OCI-LY7 (cell line): ENCODE measurements at places on chromosomes 6 and 20.

- peak; percentile 96 for DNase-seq
These were observed 72.5 kb downstream of the TXLNB start for GRCh38 chr6:139219271-139219729.

- no peak for DNase-seq
These were observed 223.6 kb downstream of the HIVEP2 start for GRCh38 chr6:142721215-142721920.

- DNase-seq, result no peak
These were observed 59.2 kb upstream of the DUSP22 start for GRCh38 chr6:232982-233640.

- no peak for DNase-seq
These were observed 402.8 kb upstream of the JAG1 start for GRCh38 chr20:11076434-11077105.

GRCh38 chr6:136127873-136128272 lies 122.2 kb downstream of the MTFR2 start:
- no peak for DNase-seq

DNA sequence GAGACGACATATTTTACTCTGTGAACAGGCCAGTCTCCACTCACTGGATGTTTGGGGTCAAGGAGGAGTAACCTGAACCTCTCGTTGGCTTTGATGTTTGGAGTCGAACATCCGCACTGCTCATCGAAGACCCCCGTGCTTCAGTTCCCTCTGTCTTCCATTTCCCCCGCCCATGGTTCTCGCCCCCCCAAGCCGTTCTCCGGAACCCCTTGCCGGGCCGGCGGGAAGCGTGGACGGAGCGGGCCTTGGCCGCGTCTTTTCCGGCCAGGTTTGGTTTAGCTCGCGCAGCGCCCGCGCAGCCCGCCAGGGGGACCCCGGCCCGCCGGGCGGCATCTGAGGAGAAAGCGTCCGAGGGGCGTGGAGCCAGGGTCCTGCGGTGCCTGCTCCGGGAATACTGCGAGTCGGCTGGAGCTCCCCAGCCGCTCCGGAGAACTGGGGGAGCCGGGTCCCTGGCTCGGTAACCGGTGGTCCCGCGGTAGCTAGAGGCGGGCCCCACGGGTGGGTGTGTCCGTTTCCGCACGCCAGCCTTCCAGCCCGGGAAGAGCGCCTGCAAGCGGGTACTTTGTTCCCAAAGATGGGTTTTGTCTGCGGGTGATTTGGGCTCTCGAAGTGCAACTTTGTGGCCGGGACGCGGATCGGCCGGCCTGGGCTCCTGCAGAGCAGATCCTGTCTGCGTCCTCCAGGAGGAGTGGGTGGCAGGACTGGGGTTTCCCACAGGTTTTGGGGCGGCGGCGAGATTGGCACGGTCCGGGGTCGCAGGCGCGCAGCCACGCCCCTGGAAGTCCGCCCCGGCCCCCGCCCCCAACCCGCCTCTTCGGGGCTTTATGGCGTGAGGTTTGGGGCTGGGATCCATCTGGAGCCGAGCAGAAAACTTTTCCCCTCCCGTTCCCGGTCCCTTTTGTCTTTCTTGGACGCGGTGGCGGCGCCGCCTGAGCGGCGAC lies at the start of gene TMEM200A:
Gene TMEM200A (plus strand): TSS at position 852 of the 941 bp plus-strand sequence. CDS start 74,406 bp downstream, outside the sequence.
- DNase-seq, result no peak

DNA sequence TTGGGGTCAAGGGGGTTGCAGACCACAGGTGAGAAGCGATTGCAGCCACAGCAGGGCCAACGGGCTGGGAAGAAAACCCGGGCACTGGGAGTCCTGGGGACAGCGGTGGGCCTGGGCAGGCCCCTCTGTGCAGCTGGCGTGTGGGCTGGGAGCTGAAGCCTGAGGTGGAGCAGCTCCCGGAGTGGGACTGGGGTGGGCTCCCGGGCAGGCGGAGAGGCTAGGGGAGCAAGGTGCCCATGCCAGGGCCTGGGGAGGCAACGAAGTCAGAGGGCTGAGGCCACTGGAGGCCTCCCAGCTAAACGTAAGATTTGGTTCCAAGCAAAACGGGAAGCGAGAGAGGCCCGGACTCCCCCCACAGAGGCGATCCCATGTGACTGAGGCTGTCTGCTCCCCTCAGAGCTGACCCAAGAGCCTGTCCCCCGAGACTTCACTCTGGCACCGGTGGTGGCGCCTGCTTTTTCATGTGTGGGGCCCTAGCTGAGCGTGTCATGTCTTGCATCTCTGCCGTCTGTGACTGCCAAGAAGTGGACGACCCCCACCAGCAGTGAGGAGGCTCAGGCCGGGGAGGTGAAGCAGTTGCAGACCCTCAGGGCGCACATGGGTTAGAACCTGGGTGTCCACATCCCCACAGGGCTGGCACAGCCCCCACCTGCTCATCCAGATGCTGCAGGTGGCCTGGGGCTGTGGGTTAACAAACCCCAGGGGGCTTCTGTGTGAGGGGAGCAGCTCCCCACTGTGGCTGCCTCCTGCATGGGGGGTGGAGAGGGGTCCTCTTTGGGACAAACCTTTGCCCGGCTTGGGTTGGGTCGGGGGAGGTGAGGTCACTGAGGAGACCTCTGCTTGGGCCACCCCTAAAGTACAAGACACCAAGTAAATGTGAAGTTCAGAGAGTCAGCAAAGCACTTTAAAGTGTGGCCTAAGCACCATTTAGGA lies 212.3 kb downstream of the TAF4 start:
- DNase-seq, result no peak

DNA sequence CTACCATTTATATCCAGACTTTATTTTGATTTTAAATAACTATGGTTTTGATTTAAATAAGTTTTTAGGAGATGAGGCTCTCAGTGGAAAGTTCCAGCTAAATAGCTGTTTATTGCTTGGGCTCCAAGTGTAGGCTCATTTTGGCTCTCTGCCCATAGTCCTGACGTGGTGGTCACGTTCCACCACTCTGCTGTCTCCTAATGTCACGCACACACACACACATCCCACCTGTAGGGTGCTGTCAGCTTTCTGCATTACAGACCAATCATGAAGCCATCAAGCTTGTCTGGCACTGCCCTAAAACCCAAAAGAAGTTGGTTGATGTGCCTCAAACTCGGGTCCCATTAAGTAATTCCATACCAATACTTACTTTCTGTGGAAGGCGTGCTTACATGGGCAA lies 45.4 kb downstream of the PANK2 start:
- no peak for DNase-seq

DNA sequence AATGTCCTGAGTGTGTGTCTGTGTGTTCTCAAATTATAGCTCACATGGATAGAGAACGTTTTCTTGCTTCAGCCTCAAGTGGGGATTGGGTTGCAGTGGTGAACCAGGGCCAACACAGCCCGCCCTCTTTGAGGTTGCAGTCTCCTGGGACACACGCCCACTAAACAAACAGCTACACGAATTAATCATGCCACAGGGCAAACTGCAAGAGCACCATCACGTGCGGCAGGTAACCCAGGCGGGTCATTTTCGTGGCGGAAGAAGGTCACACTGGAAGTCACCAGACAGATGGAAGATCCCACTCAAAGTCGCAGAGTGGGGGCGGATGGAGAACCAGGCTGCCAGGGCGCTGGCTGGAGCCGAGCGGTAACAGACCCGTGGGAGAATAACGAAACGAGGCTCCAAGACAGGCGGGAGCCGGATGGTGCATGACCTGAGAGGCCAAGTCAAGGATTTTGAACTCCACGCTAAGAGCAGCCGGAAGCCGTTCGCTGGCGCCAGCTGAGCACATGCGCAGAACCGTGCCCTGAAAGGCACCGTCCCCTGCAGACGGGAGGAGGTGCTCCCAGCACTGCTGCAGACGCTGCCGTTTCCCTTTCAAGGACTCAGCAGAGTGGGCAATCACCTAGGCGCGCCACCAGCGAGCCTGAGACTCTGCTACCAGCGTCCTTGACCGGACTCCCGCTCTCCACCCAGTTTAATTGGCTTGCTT lies 10.7 kb downstream of the DLL1 start:
- DNase-seq, result no peak

DNA sequence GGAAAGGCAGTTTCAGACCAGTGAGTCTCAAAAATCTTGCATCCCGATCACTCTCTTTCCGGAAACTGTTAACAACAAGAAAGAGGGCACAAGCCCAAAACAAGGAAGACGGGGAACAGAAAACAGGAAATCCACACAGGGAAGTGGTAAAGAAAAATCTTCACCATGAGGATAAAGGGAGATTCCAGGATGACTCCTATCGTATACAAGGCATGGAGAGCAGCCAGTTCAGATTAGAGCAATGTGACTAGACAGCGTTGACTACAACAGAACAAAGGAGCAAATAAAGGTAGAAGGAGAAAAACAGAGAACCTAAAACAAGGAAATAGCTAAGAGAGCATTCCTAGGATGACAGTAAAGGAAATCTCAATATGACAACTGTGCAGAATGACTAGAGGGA lies 26.5 kb downstream of the VNN1 start:
- DNase-seq, result no peak

DNA sequence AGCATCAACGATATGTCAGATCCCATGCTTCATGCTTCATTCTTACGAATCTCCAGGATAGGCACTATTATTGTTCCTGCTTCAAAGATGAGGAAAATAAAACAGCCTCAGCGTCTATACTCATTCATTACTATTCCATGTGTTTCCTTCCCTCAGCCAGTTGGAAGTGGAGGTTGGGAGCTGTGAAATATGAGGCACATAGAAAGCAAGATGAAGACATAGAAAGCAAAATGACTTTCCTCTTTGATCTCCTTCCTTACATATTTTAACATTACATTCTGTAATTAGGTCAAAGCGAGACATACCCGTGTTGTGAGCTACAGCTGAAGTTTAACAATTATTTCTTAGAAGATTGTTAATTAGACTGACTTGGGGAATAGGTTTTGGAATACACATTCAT lies 125.4 kb downstream of the FYN start:
- no peak for DNase-seq

DNA sequence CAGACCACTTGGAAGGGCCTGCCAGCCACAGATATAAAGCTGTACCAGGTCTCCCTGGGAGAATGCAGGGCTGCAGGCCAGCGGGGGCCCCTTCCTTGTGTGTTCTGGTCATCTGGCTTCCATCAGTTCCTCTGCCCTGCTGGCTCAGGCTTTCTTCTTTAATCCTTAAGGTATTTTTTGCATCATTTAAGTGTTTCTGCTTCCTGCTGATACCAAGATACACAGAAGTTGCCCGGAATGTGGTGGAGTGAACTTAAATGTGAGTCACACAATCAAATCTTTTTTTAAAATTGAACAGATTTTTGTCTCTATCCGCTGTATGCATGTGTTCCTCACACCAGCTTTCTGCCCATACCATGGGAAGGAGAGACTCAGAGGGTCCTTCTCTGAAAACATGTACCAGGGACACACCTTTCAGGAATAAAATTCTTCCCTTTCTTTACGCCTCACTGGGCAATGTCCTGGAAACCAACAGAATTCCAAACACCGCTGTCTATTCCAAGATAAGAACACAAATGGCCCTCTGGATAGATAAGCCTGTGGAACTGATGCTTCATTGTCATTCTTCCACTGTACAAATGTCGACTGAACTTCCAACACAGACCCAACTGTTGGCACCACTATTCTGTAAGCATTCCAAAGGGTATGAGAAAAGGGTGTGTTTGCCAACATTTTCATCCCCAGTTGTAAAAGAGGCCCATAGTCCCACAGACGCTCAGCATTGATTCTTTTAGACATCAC lies 206.2 kb upstream of the MYLIP start:
- no peak for DNase-seq
